HT-29 (cell line): ENCODE measurements at places on chromosomes 16 and 17. TPM values are rescaled to one million over a fixed set of nuclear protein-coding genes. Genes with fewer than 3 reads are reported as not detected.

Gene AATK
- total RNA-seq: 64.6 and 71.3 TPM in 2 replicates

Gene TNFRSF13B
- not detected in 2 replicates for total RNA-seq

Gene CPPED1
- not detected in 2 replicates for total RNA-seq

Gene TBX6
- total RNA-seq: 2.5 and 3.5 TPM in 2 replicates

Gene CD300E
- not detected in 2 replicates for total RNA-seq

DNA sequence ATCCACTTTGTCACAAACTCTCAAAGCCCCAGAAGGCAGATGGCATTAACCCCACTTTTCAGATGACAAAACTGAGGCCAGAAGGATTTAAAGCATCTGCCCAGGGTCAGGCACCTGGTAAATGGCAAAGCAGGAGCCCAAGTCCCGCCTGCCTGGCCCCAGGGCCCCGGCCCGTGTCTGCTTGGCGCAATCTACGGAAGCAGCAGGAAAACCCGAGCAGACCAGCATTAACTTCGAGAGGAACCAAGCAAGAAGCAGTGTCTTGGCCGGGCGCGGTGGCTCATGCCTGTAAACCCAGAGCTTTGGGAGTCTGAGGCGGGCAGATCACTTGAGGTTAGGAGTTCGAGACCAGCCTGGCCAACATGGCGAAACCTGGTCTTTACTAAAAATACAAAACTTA is 21.6 kb downstream of the RTN4RL1 start:
- no peak for DNase-seq

- DNase-seq: no peak
Observed at GRCh38 chr16:29699324-29700219, 20.6 kb downstream of the QPRT start.

GRCh38 chr17:53032861-53033271 is 789.9 kb upstream of the KIF2B start:
- peak; percentile 80 for DNase-seq

DNA sequence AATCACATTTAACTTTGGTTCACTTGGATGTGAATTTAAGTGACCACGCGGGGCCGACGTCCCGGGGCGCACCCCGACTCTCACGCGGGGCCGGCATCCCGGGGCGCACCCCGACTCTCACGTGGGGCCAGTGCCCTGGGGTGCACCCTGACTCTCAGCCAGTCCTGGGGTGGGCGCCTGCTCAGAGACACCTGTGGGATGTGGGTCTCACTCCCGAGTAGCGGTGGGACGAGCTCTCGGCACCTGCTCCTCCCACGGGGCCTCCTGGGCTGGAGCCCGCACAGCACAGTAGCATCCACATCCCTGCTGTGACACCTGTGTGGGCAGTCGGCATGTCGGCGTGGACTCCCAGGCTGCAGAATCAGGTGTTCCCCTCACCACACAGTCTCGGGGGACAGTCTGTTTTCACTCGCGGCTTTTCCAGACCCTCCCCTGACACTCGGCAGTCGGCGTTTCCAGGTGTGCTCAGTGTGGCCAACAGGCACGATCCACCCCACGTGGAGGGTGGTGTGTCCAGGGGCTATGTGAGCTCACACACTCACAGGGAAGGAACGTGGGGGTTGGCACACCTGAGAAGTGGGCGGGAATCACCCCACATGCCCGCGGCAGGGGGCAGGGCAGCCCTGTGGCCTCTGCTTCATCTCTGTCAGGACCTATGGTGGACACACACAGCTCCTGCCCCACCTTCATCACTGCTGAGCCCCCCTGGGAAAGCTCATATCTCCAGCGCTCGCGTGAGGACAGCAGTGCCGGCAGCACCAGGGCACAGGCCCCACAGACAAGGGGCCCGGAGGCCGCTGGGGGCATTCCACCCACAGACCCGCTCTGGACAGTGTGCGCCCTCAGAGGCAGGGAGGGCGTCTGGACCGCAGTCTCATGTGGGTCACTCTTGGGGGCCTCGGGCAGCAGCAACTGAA is 51.8 kb downstream of the LMF1 start:
- DNase-seq: no peak

DNA sequence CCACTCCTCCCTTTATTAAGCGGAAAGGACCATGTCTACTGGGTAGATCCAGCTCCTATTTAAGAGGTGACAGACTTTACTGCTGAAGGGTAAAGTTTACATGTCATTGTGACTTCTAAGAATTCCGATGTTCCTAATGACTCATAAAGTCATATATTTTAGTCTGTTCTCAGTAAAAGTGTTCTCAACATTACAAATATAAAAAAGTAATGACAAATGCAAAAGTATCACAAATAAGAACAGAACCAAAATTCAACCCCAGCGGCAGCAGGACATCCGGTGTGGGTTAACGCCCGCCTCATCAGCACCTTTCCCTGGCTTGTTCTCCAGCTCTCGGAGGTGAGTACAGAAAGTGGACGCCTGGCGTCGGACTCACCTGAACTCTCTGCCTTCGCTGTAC is 6.8 kb downstream of the AXIN1 start:
- no peak for DNase-seq

DNA sequence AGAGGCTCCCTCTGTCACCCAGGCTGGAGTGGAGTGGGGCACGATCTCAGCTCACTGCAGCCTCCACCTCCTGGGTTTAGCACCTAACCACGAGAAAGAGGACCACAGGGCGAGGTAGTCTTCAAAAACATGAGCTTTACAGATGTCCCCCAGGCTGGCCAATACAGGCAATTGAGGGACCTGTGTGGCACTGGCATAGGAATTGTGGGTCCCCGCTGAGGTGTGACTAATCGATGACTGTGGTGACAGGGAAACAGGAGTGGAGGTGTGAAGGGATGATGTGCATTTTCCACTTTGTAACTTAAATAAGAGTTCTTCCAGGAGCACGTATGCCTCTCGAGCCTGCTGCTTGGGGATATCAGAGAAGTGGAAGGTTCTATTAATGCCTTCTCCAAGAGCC is 12.6 kb upstream of the ARHGAP17 start:
- no peak for DNase-seq
